ENCODE measurements at places on chromosomes 1 and 21.

GRCh38 chr1:228217551-228218344 lies 9.9 kb downstream of the OBSCN start:
- DNase-seq, result no peak

- peak; percentile 17 for DNase-seq
These were observed 125.0 kb downstream of the TIAM1 start for GRCh38 chr21:31218830-31219608.

DNA sequence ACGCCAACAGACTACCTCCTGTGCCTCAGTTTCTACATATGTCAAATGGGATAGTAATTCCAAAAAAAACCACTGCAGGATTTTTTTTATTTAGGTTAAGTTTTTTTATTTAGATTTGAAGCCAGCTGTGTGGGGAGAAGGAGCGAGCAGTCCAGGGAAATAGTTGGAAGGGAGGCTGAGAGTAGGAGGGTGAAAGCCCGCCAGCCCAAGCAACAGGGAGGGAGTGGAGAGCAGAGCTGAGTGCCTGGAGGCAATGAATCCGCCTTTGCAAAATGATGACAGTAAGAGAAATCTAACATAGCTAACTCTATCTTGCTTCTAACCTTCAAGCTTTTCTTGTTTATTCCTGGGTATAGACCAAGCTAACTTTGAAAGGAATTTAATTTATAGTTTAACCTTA lies 15.6 kb upstream of the C1orf198 start:
- no peak for DNase-seq

GRCh38 chr1:186782791-186783190 lies 46.0 kb upstream of the PLA2G4A start:
- no peak for DNase-seq

DNA sequence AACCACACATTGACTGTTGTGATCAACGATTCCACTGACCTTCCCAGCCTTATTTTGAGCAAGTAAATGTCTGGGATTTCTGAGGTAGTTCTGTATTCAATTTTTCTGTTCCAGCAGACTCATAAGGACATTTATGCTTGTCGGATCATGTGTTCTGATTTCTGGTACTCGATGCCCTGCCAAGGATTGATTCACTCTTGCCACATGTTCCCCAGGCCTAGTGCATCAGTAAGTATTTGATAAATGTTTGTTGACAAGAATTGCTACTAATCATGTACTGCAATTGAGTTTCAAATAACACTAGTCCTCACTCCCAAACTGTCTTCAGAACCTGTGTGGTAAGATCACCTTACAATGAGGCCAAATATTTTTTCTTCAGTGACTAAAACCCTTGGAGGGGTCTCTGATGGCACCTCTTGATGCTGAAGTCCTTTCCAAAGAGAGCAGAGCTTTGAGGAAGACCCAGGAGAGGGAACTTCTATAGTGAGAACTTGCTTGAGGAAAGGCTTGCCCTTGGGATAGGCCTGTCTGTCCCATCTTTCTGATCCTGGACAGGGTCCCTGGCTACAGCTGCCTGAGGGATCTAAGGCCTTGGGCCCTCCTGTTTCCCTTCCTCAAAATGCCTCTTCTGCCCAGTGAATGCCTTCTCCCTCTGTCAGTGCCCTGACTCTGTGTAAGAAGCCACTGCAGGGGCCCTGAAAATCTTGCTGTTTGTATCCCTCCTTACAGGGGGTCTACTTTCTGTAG lies 115.8 kb upstream of the FAM78B start:
- DNase-seq, result no peak

DNA sequence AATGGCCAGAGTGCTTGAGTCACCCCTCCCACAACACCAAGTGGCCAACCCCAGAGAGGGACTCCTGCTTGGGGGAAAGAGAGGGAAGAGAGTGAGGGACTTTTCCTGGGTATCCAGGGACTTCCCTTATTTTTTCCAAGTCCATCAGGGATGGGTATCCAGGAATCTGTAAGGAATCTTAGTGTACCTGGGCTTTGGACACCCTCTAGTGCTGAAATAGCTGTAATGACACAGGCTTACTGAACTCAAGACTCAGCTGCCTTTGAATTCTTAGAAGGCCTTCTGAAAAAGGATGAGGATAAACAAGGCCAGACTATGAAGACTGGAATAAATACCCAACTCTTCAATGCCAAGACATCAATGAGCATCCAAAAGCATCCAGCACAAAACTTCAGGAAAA lies 12.0 kb downstream of the TSHB start:
- DNase-seq, result peak; percentile 39

- DNase-seq, result no peak
These were observed 286.8 kb downstream of the PTPRU start for GRCh38 chr1:29523136-29523535.

- no peak for DNase-seq
These were observed 122.2 kb downstream of the PATJ start for GRCh38 chr1:61864489-61864888.

- no peak for DNase-seq
These were observed 207.6 kb downstream of the S1PR1 start for GRCh38 chr1:101444381-101444780.

- no peak for DNase-seq
These were observed 224.4 kb downstream of the DSCAM start for GRCh38 chr21:40622531-40622930.

GRCh38 chr1:27664291-27664690 lies 7.7 kb downstream of the IFI6 start:
- no peak for DNase-seq

- DNase-seq, result no peak
These were observed 42.6 kb upstream of the KLF17 start for GRCh38 chr1:44076066-44076465.

- peak; percentile 33 for DNase-seq
These were observed 5.3 kb downstream of the VANGL1 start for GRCh38 chr1:115647047-115647446.

GRCh38 chr1:200243042-200243437 lies 166.8 kb downstream of the ZNF281 start:
- DNase-seq, result no peak

GRCh38 chr1:31792541-31792940 lies 23.3 kb downstream of the SPOCD1 start:
- no peak for DNase-seq

DNA sequence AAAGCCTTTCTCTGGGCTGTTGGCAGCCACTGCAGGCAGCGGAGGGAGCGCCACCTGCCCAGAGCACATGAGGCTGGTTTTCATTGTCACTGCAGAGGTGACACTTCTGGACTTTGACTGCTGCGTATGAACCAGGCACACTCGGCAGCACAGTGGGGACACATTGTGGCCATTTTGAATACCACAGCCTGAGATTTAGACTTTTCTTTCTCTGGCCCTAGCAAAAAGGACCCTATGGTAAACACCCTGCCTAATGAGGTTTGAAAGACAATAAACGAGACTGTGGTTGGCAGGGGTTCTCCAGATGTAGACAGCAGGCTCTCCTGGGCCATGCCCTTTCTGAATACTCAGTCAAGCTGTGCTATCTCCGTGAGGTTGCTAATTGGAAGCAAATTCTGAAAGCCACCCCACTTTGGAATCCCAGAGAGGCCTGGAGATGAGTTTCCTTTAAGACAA lies 12.0 kb upstream of the KCNE2 start:
- DNase-seq, result peak; percentile 88

- no peak for DNase-seq
These were observed 14.6 kb upstream of the SLC41A1 start for GRCh38 chr1:205827623-205828022.

DNA sequence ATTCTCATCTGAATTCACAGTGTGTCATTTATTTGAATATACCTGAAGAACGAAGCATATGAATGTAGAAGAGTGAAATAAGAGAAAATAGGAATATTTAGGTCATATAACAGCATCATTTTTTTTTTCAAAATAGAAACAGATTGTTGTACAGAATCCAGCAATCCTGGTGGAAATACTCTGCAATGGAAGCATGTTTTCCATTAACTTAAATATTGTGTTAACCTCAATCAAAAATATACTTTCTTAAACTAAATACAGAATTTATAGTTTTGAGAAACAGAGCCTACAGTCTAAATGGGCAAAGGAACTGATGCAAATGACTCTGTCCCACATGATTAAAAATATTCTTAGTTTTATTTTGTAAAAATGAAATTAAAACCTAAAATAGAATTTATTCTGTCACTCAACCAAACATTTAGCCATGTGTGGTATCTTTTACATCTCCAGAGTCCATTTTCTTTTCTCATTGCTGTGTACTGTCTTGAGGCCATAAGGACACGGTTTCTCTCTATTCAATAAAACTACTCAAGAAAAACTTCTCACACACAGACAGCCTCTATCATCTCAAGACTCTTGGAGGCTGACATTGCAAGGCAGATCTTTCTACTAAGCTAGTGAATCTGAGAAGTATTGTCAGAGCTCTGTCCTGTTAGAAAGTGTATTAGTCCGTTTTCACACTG lies 322.6 kb downstream of the LTN1 start:
- no peak for DNase-seq

DNA sequence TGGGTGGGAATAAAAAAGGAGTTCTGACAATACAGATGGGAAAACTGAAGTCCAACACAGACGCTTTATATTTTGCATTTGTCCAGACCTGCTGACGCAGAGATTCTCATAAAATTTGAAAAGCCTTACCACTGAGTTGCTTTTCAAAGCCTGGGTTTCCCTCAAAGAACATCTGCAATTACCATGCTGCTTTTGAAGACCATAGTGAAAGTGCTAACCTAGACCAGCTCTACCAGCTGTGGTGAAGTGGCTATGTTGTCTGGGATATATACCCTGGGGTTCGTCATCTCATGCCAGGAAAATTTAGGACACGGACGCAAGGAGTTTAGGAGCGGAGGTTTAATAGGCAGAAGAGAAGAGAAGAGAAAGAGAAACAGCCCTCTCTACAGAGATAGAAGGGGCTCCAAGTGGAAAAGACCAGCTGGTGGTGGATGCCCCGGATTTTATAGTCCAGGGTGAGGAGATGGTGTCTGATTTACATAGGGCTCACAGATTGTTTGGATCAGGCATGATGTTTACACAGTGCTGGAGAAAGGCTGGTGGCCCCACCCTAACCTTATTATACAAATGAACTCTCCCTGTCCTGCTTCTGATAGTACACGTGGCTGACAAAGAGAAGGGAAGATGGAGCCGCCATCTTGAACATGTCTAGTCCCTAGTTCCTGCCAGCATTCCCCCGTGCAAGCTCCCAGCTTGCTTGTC lies 73.8 kb downstream of the AK4 start:
- DNase-seq, result no peak

DNA sequence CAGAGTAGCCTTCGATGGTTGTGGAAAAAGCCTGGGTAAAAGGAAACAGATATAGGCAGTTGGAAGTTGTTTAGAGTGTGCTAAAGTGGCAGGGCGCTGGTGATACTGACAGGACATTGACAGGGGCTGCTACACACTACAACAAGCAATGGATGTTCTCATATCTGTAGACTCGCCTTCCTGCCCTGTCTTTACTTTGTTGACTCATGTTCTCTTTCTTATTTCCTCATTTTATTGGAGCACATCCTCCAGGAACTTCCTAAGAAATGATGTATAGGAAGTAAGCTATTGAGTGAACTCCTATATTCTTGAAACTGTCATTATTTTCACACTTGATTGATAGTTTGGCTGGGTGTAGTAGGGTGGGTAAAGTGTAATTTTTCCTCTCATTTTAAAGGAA lies 51.0 kb downstream of the C4BPA start:
- no peak for DNase-seq

DNA sequence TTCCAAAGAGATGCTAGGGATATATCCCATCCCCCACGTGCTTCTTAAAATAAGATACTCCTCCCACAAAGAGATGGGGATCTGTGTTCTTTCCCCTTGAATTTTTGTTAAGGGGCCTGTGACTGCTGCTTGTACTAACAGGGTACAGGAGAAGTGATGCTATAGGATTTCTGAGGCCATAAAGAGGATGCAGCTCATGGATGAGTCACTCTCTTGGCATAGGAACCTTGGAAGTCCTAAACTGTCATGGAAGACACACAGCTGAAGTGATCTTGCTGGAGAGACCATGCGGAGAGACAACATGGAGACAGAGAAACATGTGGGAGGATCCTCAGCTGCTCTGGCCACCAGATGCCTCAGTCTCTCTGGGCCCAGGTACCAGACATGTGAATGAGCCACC lies 157.2 kb downstream of the S1PR1 start:
- DNase-seq, result no peak

DNA sequence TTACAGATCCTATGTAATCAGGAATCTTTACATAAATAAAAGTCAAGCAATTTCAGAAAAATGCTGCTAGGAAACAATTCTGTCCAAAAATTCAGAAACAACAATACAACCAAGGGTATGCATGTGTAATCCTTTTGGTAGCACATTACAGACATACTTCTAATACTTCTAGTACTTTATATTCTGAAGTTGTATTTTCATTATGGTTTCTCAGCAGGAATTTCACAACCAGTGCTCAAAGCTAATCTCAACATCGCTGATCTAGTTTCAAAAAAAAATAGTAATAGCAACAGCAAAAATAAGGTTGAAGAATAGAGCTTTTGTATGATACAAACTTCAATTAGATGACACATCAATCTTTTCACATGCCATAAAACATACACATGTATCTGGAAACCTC lies 545.2 kb downstream of the LTN1 start:
- no peak for DNase-seq

GRCh38 chr1:186091222-186091720 lies 283.8 kb downstream of the TPR start:
- DNase-seq, result no peak

- DNase-seq, result no peak
These were observed 24.1 kb downstream of the HHIPL2 start for GRCh38 chr1:222523852-222524251.

- no peak for DNase-seq
These were observed 430.5 kb downstream of the MRPL39 start for GRCh38 chr21:25176637-25177412.

GRCh38 chr21:39956586-39956985 lies 89.3 kb downstream of the PCP4 start:
- no peak for DNase-seq

DNA sequence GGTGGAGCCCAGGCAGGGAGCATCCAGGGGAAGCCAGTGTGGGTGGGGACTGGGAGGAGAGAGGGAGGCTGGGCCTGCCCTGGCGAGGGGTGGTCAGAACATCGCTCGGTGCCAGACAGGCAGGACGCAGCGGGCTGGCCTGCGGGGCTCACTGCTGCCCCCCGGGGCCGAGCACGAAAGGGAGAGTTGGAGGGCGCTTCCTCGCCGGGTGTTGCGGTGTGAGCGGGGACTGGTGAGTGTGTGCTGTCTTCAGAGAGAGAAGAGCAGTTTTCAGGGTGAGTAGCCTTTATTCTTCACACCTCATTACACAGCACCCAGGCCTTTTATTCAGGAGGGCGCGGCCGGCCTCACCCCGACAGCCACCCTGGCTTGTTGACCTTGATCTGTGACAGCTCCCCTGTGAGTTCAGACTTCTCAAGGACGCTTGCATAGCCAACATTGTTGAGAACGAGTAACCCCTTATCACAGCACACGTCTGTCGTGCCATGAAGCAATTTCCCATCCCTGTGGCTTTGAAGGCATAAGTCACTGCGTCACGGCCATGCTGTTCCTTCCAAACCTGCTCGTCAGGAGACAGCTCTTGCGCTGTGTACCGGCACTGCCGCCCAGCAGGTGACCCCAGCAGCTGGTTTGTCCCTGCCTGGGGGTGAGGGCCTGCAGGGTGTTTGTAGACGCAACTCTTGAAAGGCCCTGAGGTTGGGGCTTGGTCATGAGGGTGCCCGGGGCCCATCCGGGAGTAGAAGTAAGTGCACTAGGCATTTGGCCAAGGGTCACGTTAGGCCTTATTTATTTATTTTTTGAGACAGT lies 54.6 kb downstream of the PRKCZ start:
- DNase-seq, result peak; percentile 78

Measured in small intestine (tissue), 16 donors.